ENCODE measurements at places on chromosomes 12 and 14.

DNA sequence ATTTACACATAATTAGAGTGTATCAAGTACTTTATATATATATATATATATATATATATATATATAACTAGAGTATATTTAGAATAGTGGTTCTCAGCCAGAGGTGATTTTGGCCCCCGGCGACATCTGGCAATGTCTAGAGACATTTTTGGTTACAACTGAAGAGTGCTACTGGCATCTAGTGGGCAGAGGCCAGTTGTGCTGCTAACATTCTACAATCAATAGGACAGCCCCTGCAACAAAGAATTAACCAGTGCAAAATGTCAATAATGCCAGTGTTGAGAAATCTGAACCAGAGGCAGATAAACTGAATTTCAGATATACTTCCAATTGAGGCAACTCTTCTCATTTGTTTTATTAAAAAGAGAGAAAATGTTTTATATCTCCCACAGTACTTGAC is 8.9 kb downstream of the GTF2A1 start:
- DNase-seq: no peak

DNA sequence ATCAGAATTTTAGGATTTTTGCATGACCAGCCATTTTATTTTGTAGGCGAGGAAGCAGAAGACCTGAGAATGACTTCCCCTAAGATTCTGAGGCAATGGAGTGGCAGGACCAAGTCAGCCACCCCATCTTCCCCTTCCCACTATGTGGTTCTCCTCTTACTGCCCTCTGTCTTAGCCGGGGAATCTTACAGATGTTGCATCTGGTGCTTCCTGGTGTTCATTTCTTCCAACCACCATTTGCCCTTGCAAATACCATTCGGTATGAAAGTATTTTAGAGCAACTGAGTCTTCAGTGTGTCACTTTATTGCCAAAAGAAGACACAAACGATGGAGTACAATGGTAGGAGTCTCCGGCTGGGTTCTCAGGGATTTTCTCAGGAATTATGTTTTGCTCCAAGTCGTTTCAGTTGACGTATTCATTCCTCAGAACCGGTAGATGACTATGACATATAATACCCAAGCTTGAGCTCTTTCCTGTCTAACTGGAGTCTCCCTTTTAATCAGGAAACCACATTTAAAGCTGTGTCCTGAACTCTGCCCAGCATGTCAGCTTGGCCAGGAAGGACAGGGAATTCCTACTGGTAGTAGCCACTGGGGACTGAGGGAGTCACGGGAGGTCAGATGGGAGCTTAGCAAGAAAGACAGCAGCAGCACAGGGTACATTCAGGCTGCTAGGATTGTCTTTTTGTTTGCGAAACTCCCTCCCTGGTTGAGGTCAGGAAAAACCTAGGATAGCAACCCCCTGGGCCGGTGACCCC is 87.0 kb downstream of the SAMD4A start:
- no peak for DNase-seq

GRCh38 chr14:63547798-63548335 is 4.7 kb upstream of the PPP2R5E start:
- peak; percentile 4 for DNase-seq

- no peak for DNase-seq
Observed at GRCh38 chr14:23657959-23658470, 21.9 kb downstream of the DHRS2 start.

DNA sequence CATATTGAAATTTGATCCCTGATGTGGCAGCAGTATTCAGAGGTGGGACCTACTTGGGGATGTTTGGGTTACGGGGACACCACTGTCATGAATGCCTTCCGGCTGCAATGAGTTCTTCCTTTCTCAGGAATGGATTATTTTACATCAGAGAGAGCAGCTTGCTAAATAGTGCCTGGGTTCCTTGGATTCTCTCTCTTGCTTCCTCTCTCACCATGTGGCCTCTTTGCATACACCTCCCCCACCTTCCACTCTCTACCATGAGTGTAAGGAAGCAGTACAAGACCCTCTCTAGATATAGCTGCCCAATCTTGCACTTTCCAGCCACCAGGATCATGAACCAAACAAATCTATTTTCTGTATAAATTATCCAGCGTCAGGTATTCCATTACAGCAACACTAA is 15.4 kb upstream of the SCAF11 start:
- no peak for DNase-seq

DNA sequence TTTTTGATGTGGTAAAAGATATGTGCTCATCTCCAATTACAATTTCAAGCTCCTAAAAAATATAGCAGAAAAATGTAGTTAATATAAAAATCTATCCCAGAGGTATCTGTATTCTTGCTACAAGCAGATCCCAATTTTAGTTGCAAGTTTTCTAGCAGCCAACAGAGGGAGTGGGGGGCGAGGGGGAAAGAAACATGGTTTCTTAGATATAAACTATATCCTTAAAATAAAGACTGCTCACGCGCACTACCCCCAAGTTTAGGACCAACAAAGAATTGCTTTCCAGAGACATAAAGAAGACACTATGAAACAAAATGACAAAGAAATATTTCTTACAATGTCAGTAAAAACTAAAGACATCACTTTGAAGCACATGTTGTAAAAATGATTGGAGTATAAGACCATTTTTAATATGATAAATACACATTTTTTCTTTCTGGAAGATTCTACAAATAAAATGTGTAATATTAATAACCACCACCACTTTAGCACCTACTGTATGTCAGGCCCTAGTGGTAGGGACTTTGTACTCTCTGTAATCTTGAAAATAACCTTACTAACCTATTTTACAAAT is 5.4 kb downstream of the MAGOHB start:
- no peak for DNase-seq

DNA sequence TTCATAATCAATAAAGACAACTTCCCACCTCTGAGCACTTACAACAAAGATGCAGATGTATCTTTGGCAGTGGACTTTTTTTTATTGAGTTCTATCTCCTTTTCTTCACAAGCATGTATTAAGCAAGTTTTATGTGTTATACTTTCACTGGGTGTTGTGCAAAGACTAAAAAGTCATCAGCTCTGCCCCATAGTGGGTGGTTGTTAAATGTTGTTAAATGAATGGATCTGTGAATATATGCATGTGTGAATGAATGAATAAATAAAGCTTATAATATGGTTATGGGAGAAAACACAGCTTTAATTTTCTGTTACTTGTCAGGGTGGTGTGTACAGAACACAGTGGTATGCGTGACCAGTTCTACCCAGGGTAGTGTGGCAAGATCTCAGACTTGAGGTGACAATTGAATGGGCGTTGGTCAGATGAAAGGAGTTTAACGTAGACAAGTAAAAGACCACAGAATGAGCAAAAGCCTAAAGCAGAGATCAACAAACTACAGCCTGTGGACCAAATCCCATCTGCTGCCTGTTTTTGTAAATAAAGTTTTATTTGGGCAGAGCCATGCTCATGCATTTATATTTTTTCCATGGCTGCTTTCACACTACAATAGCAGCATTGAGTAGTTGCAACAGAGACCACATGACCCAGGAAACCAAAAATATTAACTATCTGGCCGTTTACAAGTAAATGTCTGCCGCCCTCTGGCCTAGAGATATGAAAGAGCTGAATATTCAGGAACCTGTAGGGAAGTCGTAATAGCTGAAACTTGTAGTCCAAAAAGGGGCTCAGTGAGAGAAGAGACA is 207.4 kb upstream of the EEA1 start:
- DNase-seq: no peak

- DNase-seq: no peak
Observed at GRCh38 chr14:87131879-87132278, 861.1 kb downstream of the GALC start.

DNA sequence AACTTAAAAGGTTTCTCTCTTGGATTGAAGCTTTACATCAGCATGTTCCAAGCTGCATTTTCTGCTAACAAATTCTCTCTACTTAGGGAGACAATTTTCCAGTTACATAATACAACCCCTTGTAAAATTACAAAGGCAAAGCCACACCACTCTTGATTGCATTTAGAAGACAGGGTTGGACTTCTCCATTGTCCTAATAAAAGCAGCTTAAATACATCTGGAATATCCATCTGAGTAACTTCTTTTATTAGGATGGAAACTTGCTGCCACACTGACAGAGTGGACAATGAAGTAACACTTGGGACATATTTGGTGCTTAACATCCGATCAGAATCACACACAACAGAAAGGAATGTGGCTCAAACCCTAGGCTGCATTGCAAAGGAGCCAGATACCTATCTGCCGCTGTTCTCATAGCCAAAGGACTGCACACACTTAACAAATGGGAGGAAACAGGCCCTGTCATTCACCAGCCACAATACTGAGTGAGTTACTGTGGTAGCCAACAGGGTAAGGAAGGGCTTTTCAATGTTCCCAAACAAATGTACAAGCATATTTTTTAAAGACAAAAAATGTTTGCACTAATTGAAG is 157.2 kb downstream of the PAX9 start:
- no peak for DNase-seq

GRCh38 chr12:127150956-127151355 is 1116.0 kb upstream of the TMEM132C start:
- DNase-seq: no peak

DNA sequence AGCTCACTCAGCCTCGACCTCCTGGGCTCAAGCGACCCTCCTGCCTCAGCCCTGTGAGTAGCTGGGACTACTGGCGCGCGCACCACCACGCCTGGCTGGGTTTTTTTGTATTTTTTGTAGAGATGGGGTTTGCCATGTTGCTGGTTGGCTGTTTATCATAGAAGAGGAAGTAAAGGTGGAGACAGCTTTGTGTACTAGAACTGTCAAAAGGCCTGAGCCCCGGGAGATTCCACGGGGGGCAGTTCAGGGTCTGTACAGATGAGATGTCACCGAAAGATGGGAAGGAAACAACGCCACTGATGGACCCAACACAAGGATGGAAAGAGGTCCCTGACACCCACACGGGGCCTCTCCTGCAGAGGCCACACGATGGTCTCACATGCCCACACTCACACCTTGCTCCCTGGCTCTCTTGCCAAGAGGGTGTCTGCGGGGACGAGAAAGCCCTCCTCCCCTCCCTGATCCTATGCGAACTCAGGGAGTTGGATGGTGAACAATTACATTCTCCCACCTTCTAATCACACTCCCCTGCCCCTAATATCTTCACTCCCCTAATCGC is 66.6 kb downstream of the KDM2B start:
- no peak for DNase-seq

GRCh38 chr14:95398630-95399547 is 79.2 kb upstream of the CLMN start:
- DNase-seq: no peak

DNA sequence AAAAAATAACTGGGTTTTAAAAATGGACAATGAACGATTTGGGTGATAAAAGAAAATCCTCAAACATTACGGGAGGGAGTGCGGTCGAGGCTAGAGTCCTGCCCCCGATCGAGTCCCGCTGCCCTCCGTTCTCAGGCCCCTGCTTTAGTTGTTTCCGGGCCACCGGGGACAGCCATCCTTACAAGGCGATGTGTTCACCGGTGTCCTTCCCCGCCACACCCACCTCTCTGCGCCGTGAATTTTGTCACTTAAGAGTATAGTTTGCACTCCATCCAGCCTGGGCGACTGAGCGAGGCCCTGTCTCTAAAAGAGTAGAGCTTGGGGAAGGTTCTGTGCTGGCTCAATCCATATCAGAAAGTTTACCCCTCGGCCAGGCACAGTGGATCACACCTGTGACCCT is 2.9 kb downstream of the ULK1 start:
- no peak for DNase-seq

DNA sequence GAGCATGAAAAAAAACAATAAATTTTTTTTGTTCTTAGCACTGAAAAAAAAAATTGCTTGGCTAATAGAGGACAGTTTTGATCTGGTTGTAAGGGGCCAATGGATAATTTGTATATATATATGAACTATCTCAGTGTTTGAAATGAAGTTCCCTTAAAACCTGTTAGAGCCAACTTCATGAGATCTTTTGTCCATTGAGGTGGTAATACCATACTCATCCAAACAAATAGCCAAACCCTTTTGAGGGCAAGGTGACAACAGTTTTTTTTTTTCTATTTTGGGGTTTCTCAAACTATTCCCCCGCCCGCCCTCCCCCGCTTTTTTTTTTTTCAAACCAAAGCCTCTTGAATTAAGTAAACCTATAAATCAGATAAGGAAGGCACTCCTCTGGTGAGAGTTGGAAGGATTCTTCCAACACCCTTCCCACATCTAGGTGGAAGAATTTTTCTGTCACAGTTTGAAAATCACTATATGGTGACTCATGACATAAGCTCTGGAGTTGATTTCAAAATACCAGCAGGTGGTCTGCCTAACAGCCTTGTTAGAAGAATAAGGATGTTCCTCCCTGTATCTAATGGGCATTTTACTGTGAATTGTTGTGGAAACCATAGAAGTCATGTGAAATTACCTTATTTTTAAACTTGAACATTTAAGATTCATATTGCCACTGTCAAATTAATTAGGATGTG is 10.2 kb downstream of the ARHGAP5 start:
- no peak for DNase-seq

DNA sequence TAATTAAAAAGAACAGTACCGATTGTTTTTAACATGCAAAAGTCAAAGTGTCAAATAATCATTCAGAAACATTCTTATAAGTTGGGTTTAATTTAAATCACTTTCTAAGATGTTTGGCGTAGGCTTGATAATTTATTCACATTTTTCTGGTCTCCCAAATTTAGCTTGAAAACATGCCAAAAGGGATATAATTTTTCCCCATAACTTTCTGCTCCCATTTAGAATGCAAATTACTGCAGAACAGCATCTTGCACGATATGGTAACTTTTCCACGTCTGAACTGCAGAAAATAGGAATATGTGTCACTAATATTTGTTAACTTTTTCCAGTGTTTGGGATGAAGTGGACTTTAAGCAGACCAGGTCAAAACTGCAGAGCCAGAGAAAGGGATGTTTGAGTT is 1592.4 kb upstream of the SEL1L start:
- no peak for DNase-seq

- DNase-seq: no peak
Observed at GRCh38 chr14:56309198-56309597, 191.0 kb downstream of the PELI2 start.

GRCh38 chr14:45610318-45610717 is 357.3 kb upstream of the MIS18BP1 start:
- DNase-seq: no peak

DNA sequence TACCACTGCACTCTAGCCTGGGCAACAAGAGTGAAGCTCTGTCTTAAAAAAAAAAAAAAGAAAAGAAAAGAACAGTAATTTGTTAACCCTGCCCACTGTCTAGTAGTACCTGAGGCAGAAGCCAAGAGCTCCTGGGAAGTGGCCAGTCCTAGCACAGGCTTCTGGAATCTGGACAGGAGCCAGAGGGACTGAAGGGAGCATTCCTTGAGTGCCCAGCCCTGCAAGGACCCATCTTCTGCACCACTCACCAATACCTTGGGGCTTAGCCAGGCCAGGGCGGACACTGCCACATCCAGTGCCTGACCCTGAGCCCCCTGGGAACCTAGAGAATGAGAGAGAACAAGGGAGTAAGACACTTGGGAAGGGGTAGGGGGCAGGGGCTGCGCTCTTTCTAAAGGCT is 33.7 kb downstream of the PARP2 start:
- DNase-seq: no peak

GRCh38 chr12:12839873-12840579 is 26.9 kb downstream of the DDX47 start:
- no peak for DNase-seq

DNA sequence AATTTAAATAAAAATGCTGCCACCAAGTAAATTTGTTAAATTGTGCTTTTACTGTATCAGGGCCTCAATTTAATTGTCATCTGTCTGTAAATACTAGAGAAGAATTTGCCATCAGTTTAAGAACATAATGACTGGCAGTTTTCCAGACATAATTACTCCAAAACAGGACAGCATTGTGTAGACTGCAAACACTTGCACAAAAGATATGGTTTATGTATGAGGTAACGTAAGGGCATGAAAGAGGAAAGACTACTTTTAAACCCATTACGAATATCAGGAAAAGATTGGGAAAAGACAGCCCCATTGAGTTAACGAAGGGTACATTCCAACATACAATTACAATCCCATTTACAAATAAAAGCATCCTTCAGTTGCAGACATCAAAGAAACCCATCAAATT is 59.8 kb upstream of the KRR1 start:
- DNase-seq: no peak
